Cardiac fibroblast (primary cell): ENCODE measurements at places on chromosomes 6 and 20.

DNA sequence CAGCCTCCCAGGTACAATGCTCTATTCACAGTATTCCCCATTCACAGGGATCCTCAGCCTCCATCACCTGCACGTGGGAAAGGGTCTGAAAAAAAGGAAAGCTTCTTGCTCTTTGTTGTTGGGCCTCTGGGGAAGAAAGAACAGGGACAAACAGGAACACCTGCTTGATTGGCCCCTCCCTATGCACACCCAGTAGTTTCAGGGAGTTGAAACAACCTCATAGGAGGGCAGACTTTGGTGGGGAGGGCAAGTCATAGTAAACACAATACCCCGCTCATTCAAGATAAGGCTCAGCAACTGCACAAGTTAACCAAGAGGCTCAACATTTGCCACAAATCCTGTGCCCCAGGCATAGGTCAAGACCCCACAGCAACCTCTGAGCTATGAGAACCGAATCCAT is 1.7 kb downstream of the GHRH start:
- DNase-seq, result no peak

DNA sequence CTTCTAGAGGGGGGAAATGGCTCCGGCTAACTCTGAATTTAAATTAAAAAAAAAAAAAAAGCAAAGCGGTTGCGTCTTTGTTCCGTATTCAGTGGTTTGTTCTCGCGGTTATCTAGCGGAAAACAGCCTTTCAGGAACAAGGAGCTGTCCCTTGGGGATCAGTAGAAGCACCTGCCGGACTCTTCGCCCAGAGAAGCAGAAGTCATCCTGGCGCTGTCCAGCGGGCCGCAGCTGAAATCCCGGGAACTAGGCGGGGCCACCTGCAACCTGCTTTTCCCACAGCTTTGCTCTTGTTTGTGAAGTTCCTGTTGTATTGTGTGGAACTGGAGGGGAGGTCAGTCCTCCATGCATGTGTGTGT is 43.9 kb upstream of the GJE1 start:
- peak; percentile 47 for DNase-seq

GRCh38 chr20:61464307-61465303 is 212.5 kb downstream of the CDH4 start:
- DNase-seq, result no peak

DNA sequence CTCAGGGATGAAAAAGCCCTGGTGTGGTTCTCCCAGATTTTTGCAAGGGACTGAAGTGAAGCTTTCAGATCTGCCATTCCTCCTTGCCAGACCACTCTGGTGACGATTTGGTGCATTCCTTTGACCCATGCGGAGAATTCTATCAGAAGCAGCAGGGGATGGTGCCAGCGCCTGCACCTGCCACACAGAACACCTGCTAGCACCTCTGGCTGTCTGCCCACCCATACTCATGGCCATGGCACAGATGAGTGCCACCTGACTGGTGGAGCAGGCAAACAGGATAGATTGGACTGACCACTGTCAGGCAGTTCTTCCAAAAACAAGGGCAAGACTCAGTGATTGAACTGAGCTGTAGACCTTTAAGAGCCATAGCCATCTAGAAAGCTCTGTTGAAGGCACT is 107.1 kb downstream of the CDYL start:
- no peak for DNase-seq

GRCh38 chr6:108295676-108296075 is 822 bp downstream of the AFG1L start:
- DNase-seq, result no peak

DNA sequence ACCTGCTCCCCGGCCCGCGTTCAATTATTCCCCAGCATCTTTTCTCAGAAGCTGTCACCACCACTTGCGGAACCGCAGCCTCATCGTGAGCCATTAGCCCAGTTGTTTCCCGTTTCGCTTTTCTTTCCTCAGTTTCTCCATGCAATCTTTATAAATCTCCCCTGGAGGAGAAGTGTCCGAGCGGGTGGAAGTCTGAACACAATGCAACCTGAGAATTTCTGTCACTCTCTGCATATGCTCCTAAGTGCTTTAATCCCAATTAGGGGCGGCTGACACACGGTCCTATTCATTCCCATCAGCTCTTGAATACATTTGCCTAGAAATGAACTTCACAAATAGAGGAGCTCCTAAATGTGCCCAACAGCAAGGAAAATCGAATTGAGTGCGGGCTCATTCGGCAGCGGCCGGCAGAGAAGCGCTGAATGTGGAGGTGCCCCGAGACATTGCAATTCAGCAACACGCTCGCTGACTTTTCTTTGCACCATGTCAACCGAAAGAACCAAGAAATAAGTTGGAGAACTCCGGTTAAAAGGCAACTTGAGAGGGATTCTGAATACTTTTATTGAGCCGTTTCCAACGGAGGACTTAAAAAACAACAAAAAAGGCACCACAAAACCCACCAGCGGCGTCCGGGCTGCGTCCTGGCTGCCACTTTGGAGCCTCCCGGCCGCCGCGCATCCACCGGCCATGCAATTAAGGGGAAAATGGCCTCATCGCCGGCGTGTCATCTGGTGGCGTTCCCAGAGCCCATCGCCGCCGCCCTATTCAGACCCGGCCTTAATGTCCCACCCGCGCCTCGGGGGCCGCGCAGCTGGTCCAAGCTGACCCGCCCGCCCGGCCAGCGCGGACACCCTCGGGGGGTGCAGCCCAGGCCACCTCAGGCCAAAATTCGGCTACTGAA is 3.9 kb upstream of the PRDM13 start:
- DNase-seq, result no peak

DNA sequence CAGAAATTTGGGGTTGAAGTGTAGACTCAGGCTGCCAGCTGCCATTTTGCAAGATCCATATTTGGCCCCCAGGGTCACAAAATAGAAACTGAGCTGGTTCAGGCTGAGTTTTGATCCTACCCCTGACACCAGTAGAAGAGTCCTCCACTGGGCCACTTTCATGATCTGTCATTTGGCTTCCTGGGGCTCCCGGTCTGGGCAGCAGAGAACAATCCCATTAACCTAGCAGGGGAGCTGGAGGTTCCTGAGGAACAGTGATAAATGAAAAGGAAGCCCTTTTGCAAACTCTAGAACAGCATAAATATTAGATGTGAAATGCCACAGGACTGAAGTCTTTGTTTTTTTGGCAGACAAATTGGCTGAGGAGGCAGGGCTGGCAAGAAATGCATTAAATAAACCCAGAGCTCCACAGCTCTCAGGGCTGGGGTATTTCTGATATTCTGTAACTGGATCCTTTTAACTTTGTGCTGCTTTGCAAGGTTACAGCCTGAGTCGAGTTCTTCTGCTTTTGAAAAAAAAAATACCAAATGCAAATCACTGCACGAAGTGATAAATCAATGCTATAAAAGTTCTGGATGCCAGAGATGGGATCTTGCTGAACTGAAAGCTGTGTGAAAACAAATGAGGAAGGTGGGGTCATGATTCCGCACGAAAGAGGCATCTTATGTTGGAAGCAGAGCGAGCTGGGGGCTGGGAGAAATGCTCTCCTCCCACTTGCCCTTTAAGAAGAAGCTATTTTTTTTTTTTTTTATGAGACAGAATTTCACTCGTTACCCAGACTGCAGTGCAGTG is 64.4 kb downstream of the SULF2 start:
- DNase-seq, result peak; percentile 47

DNA sequence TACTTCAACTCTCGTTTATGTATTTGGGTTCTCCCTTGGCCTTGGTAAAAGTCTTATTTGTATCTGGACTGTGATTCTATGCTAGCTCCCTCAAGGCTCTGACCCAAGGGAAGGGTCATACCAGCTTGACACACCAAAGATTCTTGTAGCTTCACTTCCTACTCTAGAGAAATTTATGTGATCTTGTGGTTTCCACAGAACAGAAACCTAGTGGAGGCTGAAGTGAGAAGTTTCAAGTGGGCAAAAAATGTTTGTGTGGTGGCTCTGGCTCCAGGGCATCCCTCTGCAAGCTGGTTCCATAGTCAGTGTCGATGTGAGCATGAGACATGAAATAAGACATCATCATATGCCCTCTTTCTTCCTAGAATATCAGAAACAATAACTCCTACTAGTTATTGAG is 48.1 kb upstream of the TNFRSF21 start:
- no peak for DNase-seq

DNA sequence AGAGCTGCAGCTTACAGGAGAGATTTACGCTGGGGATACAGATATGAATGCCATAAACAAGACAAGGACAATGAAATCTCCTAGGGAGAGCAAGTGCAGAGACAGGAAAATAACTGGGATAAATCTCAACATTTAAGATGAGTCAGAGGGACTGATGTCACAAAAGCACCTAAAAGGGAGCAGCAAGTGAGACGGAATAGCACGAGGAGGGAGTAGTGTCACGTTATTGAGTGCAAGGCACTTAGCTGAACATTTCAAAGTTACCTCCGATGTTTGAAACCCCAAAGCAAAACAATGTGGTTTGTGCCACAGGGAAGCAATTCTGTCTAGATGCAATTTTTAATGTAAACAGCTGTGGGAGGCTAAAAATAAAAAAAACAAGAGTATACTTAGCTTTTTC is 1131.7 kb upstream of the EYS start:
- no peak for DNase-seq

DNA sequence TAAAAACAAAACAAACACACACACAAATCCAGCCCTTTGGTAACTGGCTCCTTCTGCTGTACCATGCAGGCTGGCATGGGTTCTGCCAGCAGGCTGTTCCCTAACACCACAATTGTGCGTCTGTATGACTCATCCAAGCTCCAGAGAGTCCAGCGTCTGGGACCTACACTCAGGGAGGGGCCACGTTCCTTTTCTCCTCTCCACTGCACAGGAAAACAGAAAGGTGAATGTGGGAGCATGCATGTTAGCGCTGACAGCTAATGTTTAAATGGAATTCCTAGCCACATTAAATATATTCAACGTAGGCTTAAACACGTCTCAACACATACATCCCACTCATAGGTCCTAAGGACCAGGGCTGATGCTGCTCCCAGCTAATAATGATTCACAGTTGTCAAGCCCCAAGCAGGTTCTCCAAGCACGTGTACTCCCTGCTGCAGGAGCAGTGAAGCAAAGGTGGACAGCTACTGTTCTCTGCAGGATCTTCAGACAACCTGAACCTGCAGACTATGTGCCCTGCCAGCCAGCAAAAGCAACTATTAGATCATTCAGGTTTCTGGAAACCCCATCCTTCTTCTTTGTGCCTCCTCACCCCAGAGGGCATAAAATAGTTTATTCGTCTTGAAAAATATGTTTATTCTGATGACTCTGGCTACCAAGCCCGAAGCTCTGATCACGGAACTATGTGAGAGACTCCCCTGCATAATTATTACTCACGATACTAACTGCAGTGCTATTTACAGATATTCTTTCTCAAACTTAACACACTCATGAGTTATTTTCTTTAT is 20.9 kb downstream of the MAP1LC3A start:
- peak; percentile 90 for DNase-seq

- no peak for DNase-seq
These were observed 4.0 kb upstream of the BPI start for GRCh38 chr20:38299963-38300362.

- no peak for DNase-seq
These were observed 46.1 kb downstream of the HLA-F start for GRCh38 chr6:29769336-29769735.

GRCh38 chr6:68993911-68994310 is 358.8 kb downstream of the ADGRB3 start:
- no peak for DNase-seq

DNA sequence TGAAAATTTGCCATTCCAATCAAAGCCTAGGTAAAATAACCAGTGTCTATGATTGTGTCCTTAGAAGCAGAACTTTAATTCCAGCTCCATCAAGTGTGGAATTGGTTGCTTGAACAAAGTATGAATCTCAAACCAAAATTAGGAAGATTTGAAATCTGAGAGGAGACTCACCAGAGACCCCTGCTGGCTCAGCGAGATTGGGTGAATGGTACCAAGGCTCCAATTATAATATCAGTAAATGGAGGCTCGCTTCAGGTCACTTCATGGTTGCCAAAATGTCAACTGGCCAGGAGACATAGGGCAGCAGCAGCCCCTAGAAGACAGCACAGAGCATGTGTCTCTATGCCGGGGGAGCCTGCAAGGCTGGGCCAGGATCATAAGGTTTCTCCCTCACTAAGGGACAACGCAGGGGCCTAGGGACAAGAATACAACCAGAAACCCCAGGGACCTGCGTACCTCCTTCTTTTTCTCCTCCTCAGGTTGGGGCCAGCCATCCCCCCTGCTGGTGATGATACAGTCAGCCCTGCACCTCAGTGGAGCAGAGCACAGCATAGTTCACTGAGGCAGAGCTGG is 14.0 kb downstream of the RBL1 start:
- no peak for DNase-seq

- no peak for DNase-seq
These were observed at the start of gene NOX3 for GRCh38 chr6:155455766-155456165. Gene NOX3 (minus strand): TSS chr6:155455839. CDS start chr6:155455800, 39 bp downstream.

DNA sequence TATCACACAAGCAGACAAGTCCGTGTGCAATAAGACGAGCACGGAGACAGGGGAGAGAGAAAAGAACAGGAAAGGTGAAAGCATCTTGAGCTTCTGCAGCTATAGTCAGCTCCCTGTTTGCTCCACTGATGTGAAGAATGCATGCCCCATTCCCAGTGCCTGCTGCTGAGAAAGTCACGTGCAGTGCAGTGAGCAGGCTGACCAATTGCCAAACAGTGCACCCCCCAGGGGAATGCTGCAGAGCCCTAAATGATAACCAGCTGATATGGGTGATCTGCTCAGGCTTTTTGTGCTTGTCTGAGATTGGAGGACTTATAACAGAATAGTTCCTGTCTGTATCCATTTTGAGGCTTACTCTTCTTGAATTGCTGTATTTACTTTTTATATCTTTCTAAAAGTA is 121.5 kb downstream of the PACRG start:
- no peak for DNase-seq

GRCh38 chr6:144194293-144194810 is 44.0 kb downstream of the STX11 start:
- no peak for DNase-seq

- DNase-seq, result peak; percentile 27
These were observed 9.2 kb downstream of the PHF3 start for GRCh38 chr6:63644668-63645326.
